ENCODE measurements at places on chromosomes 4 and X.
A peak's percentile ranks its signal among the peaks of the same experiment; 100 is the strongest.

DNA sequence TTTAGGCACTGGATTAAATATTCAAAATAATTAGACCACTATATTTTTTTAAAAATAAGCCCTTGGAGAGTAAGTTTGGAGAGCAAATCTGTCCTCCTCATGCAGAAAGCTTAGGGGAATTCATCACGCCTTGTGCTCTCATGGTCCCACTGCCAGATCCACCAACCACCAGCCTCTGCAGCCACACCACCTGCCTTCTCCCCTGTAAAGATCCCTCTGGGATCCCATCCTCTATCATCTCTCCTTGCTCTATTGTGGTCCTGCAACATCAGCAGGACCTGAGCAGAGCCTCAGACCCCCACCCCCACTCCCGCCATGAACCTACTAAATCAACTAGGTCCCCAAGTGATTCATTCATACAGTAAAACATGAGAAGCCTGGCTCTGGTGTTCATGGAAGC, 482.6 kb upstream of the GALNT7 start:
- peak; percentile 82 for DNase-seq

GRCh38 chr4:180058691-180059215, 2184.4 kb upstream of the TENM3 start:
- no peak for DNase-seq

GRCh38 chr4:122764071-122764820, 31.7 kb downstream of the BBS12 start:
- no peak for DNase-seq

DNA sequence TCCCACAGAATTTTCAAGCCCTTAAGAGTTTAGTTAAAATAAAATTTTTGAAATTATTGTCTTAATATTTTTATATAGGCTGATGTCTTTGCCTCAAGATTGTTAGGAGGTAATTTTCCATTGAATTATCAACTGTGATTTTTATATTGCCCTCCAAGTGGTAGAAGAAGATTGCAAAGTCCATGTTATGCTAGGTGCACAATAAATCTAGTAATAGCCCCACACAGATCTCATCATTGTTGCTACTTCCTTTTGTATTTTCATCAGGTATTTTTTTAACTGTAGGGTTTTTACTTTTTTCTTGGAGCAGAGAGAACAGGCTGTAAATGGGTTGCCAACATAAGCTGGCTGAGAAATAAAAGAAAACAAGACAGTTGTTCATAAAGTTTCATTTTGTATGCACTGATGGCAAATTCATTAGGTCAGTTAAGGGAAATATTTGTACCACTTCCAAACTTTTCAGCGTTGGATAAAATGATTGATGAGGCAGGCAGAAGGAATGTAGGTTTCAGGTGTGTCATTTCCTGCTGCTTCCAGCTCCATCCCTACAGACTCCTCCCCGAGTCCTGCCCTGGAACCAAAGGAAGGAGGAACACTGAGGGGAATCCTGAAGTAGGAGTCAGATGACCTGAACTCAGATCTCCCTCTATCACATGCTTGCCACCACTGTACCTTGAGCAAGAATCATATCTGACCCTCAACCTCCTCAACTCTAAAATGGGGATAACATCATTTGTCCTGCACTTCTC, 105.5 kb downstream of the PRRG1 start:
- DNase-seq = no peak

- DNase-seq = no peak
Observed at GRCh38 chrX:9885150-9885549, 82.0 kb upstream of the CLDN34 start.

DNA sequence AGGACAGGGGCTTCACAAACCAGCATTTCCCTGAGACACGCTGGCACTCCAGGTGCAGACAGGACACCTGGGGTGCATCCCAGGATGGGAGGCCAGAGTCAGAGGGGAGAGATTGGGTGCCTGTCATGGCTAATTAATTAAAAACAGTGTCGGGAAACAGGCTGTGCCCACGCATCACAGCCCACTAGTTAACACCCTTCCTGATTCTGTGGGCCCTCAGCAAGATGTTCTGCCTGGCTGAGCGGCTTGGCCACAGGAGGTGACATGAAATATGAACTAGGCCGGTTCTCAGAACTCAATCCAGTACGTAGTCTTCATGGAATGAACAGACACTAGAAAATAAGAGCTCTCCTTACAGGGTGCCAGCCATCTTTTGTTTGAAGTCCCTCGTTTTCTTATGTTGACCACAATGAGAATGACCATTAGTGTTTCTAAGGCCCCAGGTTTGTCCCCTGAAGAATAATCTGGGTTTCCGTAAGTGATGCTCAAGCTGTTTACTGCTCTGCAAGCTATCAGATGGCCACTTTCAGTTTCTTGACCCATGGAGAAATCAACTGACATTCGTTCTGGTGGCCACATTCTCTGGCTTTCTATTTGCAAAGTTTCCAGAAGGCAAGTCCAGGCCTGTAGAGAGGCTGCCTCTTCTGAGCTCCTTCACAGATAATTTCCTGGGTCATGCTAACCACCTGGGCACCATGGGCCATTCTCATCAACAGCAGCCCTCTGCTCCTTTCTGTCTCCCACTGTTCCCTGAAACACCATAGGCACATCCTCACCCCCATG, 72.3 kb downstream of the SLC34A2 start:
- DNase-seq = no peak

DNA sequence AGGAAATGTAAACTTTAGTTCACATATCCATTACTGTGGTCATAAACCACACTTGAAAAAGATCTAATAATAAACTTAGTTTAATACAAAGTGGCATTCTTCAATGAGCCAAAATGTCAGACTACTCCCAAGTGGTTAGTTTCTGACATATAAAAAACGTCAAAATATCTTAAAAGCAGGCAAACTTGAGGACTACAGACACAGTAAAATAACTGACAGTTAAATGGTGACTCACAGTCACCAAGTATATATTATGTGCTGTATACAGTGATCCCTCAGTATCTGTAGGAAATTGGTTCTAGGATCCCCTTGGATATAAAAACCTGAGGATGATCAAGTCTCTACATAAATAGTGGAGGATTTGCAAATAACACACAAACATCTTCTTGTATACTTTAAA, 11.6 kb upstream of the CORIN start:
- DNase-seq = no peak

DNA sequence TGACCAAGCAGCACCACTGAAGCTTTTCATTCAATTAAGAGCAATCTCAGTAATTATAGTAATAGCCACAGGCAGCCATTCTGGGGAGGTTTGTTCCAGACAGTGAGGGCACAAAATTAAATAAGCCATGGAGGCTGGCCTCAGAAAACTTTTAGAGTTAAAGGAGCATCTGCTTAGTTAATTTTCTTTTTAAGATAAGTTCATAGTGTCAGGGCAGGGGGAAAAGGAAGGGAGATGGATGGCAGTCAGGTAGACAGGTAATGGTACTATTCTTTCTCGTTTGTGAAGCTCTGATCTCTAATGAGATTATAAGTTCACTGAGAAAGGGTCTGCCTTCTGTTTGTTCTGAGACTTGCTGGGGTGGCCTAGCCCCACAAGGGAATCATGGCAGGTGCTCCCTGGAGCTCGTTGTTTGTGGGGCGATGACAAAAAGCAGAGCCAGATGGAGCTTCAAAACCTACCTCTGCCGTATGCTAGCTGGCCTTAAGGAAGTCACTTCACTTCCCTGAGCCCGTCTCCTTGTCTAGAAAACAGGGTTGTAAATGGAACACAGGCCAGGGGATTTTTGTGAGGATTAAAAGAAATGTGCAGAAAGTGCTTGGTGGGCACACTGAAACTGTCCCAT, 44.6 kb upstream of the FGFBP2 start:
- no peak for DNase-seq

- DNase-seq = no peak
Observed at GRCh38 chr4:45621971-45622370, 501.9 kb downstream of the GABRG1 start.

DNA sequence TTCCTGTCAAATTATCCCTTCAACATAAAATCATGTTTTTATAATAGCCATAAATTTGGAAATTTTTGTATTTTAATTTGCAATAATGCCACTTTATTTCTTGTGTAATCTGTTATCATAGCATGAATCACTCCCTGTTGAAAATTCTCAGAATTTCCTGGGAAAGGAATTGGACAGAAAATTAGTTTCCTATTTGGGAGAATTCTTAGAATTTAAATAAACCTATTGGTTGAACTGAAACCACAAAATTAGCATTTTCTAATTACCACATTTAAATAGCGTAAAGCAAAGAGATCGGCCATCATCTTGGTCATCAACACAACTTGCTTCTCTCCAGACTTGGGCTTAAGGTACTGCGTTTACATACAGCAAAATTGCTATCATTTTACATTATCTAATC, at the start of gene CSN1S1:
Gene CSN1S1, plus strand, starts transcription at position 301 of the 400 bp plus-strand sequence. CDS start 1,488 bp downstream, outside the sequence.
- no peak for DNase-seq

DNA sequence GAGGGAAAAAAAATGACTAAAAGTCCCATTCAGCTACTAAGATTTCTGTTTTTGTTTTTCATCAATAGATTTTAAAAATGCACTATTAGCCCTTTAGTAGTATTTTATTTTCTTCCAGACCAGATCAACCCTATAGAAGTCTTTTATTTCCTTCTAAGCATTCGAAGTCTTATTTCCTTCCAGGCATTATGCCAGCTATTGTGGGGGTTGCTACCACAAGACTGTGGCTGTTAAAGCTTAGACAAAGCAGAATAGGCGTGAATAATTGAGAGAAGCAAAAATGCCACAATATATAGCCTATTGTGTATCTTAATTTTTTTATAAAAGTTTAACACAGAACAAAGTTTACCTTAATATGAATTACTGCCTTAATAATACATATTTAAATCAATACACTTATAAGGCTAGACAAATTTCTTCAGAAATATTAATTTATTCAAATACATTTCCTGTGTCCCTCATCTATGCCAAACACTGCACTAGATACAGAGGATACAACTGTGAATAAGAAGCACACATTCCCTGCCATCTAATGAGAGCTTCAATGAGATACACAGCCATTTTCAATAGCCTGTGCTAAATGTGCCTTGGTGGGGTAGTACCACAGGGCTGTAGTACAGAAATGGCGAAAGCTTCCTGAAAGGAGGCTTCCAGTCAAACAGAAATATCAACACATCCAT, 33.1 kb downstream of the SLC10A7 start:
- no peak for DNase-seq

DNA sequence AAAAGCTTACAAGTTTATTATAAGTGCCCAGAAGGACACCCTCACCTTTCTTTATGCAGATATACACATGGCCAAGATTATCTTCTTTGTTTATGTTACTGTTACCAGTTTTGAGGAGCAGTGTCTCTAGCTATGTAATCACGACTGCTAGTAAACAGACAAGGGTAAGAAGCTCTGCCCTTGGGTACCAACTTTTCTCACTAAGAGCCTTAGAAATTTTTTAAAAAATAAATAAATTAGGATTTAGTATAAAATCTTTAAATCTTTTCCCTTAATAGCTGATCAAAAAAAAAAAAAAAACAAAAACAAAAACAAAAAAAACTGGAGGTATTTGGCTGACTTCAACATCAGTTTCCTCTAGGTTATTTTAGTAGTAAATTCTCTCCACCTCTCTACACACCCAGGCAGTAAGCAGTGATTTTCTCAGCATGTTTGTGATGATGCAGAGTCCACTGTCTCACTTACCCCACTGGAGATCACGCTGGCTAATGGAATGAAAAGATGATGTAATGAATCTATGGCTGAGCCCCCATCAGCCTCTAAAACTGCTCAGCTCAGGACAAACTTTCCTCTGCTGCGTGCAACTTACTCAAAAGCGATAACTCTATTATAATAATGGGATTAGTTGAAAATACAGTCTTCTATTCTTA, 125.9 kb downstream of the FRYL start:
- no peak for DNase-seq

DNA sequence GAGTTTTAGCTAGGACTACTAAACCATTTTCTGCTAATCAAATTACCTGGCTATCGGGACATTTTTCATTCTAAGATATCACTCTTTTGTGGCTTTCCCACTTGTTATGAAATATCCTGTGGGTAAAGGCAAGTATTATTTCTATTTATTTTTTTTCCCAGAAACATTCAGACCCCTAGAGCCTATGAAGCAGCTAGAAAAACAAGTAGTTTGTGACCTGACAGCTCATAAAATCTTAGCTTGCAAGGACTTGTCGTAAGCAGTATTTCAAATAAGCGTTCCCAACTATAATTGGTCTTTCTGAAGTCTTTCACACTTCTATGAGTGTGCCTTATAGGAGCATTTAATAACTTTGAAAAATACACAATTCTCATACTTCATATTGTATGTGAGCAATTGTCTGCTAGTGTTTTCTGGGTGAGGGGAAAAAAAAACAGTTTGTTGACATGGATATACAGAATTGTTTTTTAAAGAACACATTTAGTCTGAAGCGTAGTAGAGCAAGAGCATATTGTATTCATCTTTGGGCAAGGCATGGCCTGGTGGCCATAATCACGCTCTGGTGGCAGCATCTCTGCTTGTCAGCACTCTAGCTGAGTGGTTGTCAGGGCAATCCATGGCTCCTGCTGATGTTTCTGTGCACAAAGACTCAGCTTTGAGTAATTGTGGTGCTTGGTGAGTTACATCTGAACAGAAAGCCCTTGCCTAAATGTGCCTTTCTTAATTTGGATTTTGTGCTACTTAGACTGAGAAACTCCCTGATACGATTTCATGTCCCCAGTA, 2.6 kb downstream of the MCUB start:
- DNase-seq = no peak

GRCh38 chr4:160928482-160928881, 1235.3 kb downstream of the FSTL5 start:
- no peak for DNase-seq

DNA sequence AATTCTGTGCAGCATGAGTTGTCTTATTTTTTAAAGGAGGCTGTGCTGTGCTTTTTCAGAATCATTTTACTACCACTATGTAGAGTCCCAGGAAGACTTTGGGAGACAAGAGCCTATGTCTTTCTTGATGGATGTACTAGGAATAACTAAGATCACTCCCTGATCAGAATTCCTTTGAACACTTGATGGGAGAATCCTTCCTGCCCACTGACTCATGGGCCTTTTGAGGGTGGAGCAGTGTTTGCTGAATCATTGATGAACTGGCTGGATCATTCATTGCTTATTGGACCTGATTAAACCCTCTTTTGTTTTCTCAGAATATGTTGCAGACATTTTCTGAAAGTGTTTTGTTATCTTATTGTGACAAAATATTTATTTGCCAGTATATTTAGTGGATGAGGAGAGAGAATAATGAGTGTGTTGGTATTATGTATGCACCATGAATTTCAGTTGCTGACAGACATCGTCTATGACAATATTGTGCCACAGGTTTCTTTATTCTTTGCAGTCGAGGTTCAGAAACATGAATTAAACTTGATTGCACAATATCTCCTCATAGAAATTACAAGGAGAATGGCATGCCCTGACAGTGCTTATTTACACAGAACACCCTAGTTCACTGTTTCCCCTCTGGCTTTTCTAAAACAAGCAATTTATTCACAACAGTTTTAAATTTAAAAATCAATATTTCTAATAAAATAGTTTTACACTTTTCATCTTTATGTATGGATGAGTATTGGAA, 36.3 kb downstream of the POU4F2 start:
- no peak for DNase-seq

Data from NCI-H524 treated with DMSO at 0.1 percent for 48 hours (cell line).